ENCODE measurements at places on chromosomes 4 and X. TPM values are rescaled to one million over a fixed set of nuclear protein-coding genes. Genes with fewer than 3 reads are reported as not detected.

- DNase-seq, result no peak
- H3K4me1 ChIP-seq, result 0 out of 2 replicates have a peak, but pooled peaks cover 3% of the 10 kb centered on the region
- no peak overlapping the region for H3K4me3 ChIP-seq
These were observed 144.6 kb upstream of the EDNRA start for GRCh38 chr4:147336252-147336651.

DNA sequence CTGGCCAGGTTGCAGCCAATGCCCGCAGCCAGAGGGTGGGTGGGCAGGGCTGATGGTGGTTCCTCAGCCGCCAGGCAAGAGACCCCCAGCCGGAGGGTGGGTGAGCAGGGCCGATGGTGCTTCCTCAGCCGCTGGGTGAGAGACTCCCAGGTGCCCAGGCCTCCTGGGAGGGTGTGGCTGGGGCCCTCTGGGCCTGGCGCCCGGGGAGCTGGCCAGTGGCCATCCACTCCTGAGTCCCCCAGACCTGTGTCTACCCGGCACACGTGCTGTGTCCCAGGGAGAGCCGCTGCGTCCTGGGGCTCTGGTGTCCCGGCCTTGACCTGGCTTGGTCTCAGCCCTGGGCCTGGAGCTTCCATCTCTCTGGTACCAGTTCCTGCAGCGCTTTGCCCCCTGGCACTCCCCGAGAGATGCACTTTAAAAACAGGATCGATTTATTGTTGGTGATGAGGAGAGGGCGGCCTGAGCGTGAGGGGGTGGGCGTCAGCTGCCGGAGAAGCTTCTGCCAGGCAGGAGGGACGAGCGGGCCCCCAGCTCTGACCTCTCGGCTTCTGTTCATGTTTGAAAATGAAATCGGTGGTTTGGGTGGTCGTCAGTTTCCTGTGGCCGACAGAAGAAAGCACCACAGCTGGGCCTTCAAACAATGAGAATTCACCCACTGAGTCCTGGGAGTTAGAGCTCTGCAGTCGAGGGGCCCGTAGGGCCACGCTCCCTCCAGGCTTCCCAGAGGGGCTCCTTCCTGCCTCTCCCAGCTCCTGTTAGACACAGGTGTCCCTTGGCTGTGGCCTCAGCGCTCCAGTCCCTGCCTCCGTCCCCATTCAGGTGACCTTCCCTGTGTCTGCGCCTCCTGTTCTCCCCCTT is 6.5 kb downstream of the DOK7 start:
- H3K4me1 ChIP-seq, result no peaks in the 10 kb centered on the region
- no peak overlapping the region for H3K4me3 ChIP-seq
- H3K36me3 ChIP-seq, result no peaks in the 10 kb centered on the region
- no peaks in the 10 kb centered on the region for H3K27me3 ChIP-seq
- no peak overlapping the region for H3K27ac ChIP-seq

GRCh38 chr4:11397819-11398610 is 30.7 kb downstream of the HS3ST1 start:
- no peaks in the 10 kb centered on the region for H3K36me3 ChIP-seq
- H3K4me3 ChIP-seq, result no peak overlapping the region
- no peak overlapping the region for H3K27ac ChIP-seq
- no peaks in the 10 kb centered on the region for H3K27me3 ChIP-seq
- no peaks in the 10 kb centered on the region for H3K4me1 ChIP-seq
- no peak for DNase-seq

GRCh38 chr4:151087467-151087866 is 12.0 kb upstream of the RPS3A start:
- no peak overlapping the region for H3K27ac ChIP-seq
- H3K27me3 ChIP-seq, result no peaks in the 10 kb centered on the region
- no peaks in the 10 kb centered on the region for H3K36me3 ChIP-seq

DNA sequence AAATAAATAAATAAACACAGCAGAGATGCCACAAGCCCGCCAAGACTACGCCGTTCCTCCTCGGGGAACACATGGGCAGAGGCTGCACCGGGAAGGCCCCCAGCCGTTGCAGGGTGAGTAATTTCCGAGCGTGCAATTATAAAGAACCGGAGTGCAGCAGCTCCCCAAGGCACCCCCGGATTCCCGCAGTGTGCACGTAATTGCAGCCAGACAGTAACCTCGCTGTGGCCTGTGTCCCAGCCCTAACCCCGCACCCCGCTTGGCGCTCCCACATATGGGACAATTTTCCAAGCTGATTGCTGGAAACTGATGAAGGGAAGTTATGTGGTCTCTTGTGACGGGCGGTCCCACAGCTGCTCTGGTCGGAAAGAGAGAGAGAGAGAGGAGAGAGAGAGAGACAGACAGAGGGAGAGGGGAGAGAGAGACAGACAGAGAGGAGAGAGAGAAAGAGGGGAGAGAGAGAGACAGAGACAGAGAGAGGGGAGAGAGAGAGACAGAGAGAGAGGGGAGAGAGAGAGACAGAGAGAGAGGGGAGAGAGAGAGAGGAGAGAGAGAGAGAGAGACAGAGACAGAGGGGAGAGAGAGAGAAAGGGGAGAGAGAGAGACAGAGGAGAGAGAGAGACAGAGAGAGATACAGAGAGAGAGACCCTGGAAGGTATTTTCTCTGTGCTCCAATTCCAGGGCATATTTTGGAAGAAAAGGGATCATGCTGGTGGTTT is 275.4 kb downstream of the SHOX start:
- peak; percentile 18 for DNase-seq
- no peak overlapping the region for H3K4me3 ChIP-seq
- no peaks in the 10 kb centered on the region for H3K36me3 ChIP-seq
- H3K27ac ChIP-seq, result no peak overlapping the region
- no peaks in the 10 kb centered on the region for H3K27me3 ChIP-seq

DNA sequence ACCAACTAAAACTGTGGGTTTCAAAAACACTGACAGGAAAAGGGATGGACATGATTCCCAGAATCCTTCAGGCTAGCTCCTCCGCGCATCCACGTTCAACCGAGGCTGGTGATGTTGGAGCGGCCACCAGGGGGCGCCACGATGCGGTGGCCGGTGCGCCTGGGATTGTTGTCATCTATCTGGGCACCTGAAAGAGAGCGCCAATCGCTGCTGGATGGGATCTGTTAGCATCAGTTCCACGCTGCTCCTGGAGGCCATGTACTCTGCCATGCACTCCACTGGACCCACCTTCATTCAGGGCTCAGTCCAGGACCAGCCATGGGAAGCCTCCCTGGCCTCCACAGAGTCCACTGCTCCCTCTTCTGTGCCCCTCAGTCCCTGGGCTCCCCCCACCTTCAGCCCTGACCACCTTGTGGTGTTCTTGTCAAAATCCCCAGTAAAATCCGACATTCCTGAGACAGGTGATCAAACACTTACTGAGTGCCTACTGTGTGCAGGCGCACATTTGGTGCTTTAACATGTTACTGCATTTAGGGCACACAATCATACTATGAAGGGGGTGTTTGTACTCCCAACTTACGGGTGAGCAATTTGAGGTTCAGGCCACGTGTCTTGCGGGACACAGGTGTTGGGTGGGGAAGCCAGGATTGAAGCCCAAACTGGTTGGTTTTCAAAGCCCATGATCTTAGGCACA is 71.1 kb downstream of the CRMP1 start:
- DNase-seq, result no peak
- no peaks in the 10 kb centered on the region for H3K27me3 ChIP-seq
- H3K36me3 ChIP-seq, result peaks cover 8% of the 10 kb centered on the region
- no peak overlapping the region for H3K4me3 ChIP-seq
- H3K4me1 ChIP-seq, result no peaks in the 10 kb centered on the region
- no peak overlapping the region for H3K27ac ChIP-seq

GRCh38 chrX:84221181-84221580 is 33.2 kb upstream of the RPS6KA6 start:
- DNase-seq, result no peak
- no peaks in the 10 kb centered on the region for H3K27me3 ChIP-seq
- H3K4me1 ChIP-seq, result peaks cover 11% of the 10 kb centered on the region
- no peaks in the 10 kb centered on the region for H3K36me3 ChIP-seq
- H3K27ac ChIP-seq, result no peak overlapping the region

DNA sequence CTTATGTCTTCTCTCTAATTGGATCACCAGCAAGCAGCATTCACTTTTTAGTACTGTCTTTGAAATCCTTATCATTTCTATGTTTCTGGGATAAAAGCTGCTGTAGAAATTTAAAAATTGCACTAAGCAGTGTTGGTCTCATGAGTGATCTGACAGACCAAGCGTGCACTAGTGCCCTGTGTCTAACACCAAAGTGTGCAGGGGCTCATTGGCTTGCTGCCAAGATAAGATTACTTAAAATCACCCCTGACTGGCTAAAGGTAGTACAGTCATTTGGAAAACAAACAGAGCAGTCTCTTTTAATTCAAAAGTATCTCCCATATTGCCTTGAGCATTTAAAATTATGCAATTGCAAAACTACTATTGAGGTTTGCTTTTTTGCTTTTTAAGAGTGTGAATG is 304.6 kb downstream of the ARAP2 start:
- H3K4me1 ChIP-seq, result no peaks in the 10 kb centered on the region
- DNase-seq, result no peak
- H3K27me3 ChIP-seq, result no peaks in the 10 kb centered on the region
- H3K36me3 ChIP-seq, result no peaks in the 10 kb centered on the region

- H3K4me1 ChIP-seq, result peaks cover 21% of the 10 kb centered on the region
- H3K36me3 ChIP-seq, result no peaks in the 10 kb centered on the region
- H3K27ac ChIP-seq, result no peak overlapping the region
- DNase-seq, result peak; percentile 36
- no peaks in the 10 kb centered on the region for H3K27me3 ChIP-seq
- H3K4me3 ChIP-seq, result no peak overlapping the region
These were observed 153.6 kb upstream of the INTU start for GRCh38 chr4:127479031-127479622.

GRCh38 chr4:77434299-77435092 is 171.1 kb upstream of the CXCL13 start:
- H3K36me3 ChIP-seq, result no peaks in the 10 kb centered on the region
- no peaks in the 10 kb centered on the region for H3K4me1 ChIP-seq
- H3K4me3 ChIP-seq, result no peak overlapping the region
- no peak for DNase-seq
- H3K27me3 ChIP-seq, result 0 out of 2 replicates have a peak, but pooled peaks cover 3% of the 10 kb centered on the region

GRCh38 chrX:98432413-98432812 is 1548.7 kb downstream of the RPA4 start:
- no peak for DNase-seq
- no peaks in the 10 kb centered on the region for H3K36me3 ChIP-seq
- no peak overlapping the region for H3K27ac ChIP-seq
- no peak overlapping the region for H3K4me3 ChIP-seq

DNA sequence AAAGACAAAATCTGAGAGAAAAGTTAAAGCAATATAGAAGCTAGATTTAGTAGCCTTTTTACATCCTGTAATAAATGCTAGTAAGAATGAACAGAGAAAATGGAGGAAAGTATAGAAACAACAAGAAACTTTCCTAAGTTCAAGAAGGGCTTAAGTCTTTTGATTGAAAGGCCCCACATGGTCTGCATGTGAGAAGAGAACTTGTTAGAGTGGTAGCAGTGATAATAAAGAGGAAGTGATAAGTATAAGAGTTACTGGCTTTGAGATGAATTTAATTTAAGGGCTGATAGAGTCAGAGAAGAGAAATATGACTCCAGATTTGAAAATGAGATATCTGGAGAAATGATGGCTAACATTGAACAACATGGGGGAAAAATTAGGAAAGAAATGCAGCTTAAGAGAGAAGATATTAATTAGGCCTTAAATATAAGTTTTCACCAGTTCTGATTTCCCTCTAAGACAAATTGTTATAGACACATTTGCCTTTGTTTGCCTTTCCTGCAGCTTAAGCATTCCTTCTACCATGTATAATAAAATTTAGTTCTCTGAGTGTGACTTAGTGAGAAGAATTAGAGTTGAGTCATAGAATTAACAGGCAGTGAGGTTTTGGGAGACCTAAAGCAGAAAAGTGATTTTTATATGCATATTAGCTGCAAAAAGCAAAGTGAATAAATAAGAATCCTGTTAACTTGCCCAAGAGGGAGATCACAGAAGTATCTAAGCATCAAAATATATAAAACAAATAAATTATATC is 18.4 kb downstream of the ZFX start:
- H3K36me3 ChIP-seq, result peaks cover 5% of the 10 kb centered on the region
- DNase-seq, result no peak
- H3K27ac ChIP-seq, result no peak overlapping the region
- H3K27me3 ChIP-seq, result no peaks in the 10 kb centered on the region

GRCh38 chr4:95465010-95465409 is 83.8 kb downstream of the UNC5C start:
- H3K27me3 ChIP-seq, result no peaks in the 10 kb centered on the region
- H3K4me1 ChIP-seq, result peaks cover 8% of the 10 kb centered on the region
- H3K36me3 ChIP-seq, result no peaks in the 10 kb centered on the region
- no peak overlapping the region for H3K27ac ChIP-seq
- DNase-seq, result peak; percentile 30
- no peak overlapping the region for H3K4me3 ChIP-seq

- 0 out of 2 replicates have a peak, but pooled peaks cover 8% of the 10 kb centered on the region for H3K36me3 ChIP-seq
- H3K4me3 ChIP-seq, result no peak overlapping the region
- H3K27me3 ChIP-seq, result no peaks in the 10 kb centered on the region
- DNase-seq, result no peak
These were observed 13.5 kb downstream of the ANKRD17 start for GRCh38 chr4:73244945-73245601.

DNA sequence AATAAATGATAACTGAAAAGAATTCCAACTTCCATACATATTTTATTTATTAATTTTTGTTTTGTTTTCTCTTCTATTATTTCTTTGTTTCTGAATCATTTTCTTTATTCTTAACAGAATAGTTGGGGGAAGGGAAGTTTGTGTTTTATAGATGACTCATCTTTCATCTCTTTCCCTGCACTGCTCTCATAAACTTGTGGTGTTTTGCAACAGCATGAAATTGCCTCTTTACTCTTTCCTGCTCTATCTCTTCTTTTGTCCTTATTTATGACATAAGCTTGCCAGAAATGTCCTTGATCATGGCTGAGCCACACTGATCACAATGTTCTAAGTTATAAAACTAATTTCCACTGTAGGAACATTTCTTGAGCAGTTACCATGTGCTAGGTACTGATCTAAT is 22.3 kb downstream of the QRFPR start:
- H3K4me3 ChIP-seq, result no peak overlapping the region
- H3K27ac ChIP-seq, result peak overlapping the region; percentile 15
- H3K36me3 ChIP-seq, result no peaks in the 10 kb centered on the region
- DNase-seq, result no peak

DNA sequence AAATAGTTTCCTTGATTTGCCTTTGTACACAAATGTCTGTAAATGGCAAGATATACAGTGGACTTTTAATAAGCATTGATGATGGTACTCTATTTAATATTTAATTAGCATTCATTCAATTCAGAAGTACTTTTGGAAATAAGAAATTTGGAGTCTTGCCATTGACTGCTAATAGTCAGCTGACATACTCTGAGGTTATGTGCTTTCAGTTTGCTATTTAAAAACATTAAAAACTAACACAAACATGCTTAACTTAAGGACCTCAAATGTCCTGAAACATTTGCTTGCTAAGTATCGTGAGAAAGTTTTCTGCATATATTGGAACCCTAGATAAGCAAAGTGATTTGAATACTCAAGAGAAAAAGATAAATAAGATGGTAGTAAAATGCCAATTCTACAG is 64.6 kb downstream of the REELD1 start:
- no peaks in the 10 kb centered on the region for H3K4me1 ChIP-seq
- H3K27me3 ChIP-seq, result no peaks in the 10 kb centered on the region
- no peak overlapping the region for H3K27ac ChIP-seq
- H3K4me3 ChIP-seq, result no peak overlapping the region
- H3K36me3 ChIP-seq, result peaks cover 5% of the 10 kb centered on the region
- DNase-seq, result no peak

The HPSE gene
- total RNA-seq, result 6.0 TPM

The APLN gene
- 2.6 TPM for total RNA-seq

The AGTR2 gene
- not detected for total RNA-seq

The C1QTNF7 gene
- total RNA-seq, result not detected

The PNMA3 gene
- not detected for total RNA-seq

All from SJSA1 (cell line).